ENCODE measurements at places on chromosomes 1 and 21.

- DNase-seq, result no peak
These were observed 131.9 kb upstream of the LYPLAL1 start for GRCh38 chr1:219041818-219042217.

DNA sequence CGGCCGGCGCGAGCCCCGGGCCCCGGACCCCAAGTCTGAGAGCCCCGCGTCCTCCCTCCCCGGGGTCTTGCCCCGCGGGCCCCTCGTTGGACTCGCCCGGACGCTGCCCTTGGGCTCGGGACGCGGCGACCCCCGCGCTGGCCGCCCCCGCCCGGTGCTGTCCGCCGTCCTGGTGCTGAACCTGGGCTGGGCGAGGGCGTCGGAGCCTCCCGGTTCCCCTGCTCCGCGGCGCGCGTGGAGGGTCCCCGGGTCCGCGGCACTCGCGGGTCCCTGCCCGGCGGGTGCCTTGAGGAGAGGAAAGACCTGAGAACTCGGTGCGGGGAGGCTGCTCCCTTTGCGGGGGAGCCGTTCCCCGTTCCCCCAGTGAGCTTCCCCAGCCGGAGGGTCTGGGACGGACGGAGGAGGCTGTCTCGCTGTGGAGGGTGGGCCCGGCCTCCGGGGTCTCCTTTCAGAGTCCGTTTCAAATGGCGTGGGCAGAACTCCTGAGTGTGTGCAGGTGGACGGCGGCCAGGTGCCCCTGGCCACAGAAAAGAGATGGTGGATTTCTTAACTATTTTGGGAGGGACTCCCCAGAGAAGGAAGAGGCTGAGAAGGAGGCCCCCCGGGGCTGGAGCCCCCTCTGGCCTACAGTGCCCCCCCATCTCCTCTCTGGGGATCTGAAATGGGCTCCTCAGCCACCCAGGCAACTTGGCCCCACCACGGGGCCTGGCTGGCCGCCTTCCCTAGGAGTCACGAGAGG lies 595 bp downstream of the GABRD start:
- DNase-seq, result no peak

DNA sequence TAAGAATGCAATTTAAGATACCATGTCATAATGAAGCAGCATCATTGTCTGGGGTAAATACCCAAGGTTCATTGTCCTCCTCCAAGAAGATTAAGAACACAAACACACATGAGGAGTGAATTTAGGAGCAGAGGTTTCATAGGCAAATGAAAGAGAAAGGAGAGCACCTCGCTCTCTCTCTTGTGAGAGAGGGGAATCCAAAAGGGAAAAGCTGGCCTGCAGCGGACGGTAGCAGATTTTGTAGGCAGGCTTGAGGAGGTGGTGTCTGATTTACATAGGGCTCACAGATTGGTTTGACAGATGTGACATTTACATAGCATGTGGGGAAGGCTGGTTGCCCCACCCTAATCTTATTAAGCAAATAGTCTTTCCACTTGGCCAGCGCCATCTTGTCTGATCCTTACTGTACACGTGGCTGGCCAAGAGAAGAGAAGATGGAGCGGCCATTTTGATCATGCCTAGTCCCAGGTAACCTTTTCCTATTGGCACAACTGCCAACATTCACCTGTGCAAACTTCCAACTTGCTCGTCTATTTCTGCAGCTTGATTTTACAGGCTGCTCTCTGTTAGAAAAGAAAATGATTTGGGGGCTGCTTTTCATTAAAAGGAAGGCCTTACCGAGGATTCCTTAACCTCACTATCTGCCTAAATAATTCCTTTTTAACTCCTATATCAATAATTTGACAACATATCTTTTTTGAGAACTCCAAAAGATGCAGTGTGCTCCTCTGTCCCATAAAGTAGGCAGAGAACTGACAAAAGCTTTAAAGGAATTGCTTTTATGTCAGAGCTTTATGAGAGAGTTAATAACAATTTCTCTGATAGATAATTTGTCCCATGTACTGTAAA lies 16.0 kb upstream of the LRRC7 start:
- no peak for DNase-seq

DNA sequence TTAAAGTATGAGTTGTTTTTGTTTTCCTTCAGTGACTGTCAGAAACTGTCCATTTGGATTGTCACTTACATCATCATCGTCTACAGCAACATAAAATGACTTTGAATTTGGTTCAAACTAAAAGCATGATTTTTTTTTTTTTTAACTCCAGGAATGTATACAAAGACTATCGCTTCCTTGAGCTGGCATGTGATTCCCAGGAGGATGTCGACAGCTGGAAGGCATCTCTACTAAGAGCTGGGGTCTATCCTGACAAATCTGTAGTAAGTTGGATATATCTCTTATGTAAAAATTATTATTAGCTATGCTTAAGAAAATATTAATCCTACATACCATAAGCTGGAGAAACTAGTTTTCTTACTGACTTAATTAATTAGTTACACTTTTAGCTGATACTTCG lies 111.9 kb upstream of the C1orf105 start:
- DNase-seq, result no peak

DNA sequence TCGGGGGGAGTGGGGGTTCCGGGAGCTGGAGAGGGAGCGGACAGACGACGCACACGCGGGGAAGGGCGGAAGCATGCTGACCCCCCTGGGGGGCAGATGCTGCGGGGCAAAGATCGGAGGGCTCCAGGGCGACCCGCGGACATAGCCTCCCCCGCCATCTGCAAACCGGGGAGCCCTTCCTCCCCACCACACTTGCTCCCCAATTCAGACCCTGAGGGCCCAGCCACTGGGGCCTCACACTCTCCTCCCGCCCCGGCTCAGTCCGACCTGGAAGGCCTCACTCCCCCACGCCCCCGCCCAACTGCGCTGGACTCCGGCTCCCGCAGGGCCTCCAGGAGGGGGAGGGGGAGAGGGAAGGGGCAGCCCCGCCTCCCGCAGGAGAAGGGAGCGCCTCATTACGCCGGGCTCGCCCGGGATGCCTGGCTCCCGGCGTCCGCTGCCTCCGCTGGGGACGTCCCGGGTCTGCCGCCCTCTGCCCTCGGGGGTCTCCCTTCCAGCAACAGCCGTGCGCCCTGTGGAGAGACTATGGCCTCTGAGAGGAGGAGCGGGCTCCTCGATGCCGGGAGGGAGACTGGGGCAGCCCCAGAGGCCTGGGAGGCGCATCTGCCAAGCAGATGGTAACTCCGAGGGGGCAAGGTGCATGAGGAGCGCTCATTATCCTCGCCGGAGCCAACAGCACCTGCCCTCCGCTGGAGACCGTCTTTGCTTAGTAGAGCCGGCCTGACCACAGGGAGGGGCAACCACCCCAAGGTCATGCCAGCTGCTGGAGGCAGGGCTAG lies 636 bp upstream of the CAMK2N1 start:
- no peak for DNase-seq

GRCh38 chr1:184747089-184747955 lies 7.3 kb downstream of the EDEM3 start:
- DNase-seq, result no peak

DNA sequence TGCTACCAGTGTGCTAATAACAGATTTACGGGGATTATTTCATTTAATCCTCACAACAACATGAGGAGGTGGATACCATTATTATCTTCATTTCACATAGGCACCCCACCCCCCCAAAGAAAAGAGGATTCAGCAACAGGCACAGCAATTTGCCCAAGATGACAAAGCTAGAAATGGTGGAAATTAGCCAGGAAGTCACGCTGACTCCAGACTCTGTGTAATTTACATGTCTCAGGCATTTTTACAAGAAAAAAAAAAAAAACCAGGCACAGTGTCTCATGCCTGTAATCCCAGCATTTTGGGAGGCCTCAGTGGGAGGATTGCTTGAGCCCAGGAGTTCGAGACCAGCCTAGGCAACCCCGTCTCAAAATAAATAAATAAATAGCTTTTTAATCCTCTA lies 37.5 kb upstream of the PRDM2 start:
- DNase-seq, result no peak

DNA sequence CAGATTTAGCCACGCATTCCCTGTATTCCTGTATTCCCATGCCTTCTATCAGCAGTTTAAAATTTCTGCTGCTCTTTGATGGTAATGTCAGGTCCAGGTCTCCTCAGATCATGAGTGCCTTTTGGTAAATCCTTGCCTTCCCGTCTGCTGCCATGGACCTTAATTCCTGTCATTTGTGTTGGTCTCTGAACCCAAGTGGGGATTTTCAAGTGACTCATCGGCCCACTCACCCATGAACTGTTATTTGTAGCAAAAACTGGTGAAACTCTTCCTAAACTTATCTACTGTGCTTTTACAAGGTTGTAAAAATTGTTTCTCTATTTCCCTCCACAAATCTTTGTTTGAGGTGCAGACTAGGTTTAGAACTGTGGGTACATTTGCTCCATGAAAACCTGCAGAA lies 47.4 kb downstream of the ACTN2 start:
- DNase-seq, result no peak

- DNase-seq, result no peak
These were observed 477.8 kb upstream of the CAMK1G start for GRCh38 chr1:209105701-209106100.

DNA sequence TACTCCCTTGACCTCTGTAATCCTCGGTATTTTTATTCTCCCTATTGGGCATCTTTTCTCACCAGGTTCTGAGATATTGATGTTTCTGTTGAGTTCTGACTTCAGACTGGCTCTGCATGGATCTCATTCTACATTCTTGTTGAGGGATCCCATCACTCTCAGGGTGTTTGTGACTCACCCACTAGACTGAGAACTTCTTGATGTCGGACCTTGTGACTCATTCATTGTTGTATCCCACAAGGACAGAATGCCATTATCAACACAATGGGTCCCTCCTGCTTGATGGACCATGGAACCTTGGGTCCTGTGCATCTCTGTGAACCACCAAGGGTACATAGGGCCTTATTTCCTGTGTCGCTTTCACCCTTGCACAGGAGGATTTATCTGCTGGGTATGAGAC lies 174.1 kb downstream of the PBX1 start:
- DNase-seq, result no peak

DNA sequence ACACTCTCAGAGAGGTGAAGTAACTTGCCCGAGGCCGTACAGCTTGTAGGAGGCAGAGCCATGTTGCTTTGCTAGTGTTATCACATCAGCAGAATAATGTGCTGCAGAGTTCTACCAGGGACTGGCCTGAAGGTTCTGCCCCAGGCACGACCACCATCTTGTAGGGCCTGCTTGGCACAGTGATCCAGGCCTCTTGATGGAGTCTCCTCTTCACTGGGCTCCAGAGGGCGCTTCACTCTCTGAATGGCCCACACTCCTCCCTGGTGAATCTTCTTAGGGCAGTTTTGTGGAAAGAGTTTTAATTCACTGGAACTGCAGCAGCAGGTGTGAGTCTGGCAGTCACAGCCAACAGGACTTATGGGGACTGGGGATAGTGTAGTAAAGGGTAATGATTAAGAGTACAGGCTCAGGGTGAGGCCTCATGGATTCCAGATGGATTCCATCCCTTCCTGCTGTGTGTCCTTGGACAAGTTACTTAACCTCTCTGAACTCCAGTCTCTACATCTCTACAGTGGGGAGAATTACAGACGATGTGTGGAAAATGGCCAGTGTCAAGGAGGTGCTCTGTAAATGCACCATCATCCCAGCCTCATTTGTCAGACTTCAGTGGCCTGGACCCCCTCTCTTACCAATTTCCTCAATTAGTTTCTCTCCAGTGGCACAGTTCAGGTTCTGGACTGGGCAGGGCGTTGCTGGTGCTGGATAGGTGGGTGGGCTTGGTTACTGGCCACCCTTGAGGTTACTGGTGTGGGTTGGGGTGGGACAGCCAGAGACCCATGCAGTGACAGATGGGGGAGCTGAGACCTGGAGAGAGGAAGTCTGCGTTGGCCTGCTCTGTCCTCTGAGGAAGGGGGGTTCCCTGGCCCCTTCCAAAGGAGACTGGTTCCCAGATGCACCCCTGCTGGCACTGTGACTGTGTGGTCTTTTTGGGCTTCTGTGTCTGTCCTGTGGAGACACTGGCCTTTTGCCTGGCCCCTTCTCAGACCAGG lies 45.9 kb upstream of the CSF3R start:
- DNase-seq, result no peak

DNA sequence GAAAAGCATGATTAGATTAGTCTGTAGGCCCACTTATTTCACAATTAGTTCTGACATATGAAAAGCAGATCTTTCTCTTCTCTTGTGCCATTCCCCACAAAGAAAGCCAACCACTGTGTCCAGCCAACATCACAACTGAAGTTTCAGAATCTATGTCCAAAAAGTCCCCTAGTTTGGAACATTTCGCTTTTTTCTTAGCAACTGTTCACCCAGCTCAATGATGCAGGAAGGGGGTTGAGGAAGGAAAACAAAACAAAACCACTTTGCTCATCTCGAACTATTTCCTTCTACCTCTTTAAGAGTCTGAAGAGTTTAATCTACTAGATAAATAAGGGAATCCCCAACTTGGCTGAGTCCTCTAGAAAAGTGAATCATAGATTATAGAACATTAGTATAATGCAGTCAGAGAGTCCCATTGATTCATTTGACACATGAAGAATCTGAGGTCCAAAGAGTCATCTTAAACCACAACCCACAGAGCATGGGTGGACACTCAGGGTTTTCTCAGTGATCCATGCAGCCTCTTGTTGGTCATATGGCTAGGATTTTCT lies 159.3 kb upstream of the SGIP1 start:
- no peak for DNase-seq

GRCh38 chr1:9557624-9558023 lies 18.4 kb downstream of the SLC25A33 start:
- DNase-seq, result no peak

- DNase-seq, result no peak
These were observed 5.0 kb downstream of the NGF start for GRCh38 chr1:115332813-115333608.

GRCh38 chr1:22296701-22297591 lies 154.0 kb upstream of the WNT4 start:
- no peak for DNase-seq

GRCh38 chr21:33937146-33937545 lies 21.5 kb upstream of the ATP5PO start:
- DNase-seq, result no peak

DNA sequence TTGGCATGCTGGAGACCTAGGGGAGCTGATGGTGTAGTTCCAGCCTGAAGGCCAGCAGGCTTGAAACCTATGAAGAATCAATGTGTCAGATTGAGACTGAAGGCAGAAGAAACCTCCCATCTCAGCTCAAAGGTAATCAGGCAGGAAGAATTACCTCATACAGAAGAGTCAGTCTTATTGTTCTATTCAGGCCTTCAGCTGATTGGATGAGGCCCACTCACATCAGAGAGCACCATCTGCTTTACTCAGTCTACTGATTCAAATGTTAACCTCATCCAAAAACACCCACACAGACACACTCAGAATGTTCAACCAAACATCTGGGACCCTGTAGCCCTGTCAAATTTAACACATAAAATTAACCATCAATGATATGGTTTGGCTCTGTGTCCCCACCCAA lies 13.7 kb upstream of the CCN1 start:
- DNase-seq, result no peak

DNA sequence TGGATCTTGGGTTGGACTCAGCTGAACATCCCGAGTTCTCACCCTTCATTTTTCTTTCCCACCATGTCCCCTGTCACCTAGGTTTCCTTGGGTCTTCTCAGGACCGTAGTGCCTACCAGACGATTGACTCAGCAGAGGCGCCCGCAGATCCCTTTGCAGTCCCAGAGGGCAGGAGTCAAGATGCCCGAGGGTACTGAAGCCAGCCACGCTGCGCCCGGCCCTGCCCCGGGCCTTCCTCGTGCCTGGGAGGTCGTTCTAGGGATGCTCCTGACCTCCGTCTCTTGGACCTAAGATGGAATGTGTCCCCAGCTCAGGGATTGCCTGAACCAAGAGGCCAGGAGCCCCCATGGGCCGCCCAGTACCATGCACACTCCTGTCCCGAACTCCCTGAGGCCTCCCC lies 12.0 kb upstream of the C1orf167 start:
- no peak for DNase-seq

GRCh38 chr1:191320062-191320461 lies 838.2 kb upstream of the RGS18 start:
- DNase-seq, result no peak

GRCh38 chr1:173161510-173162221 lies 45.5 kb downstream of the TNFSF4 start:
- no peak for DNase-seq
